H7 (cell line): ENCODE measurements at places on chromosomes 6 and 20.
A peak's percentile ranks its signal among the peaks of the same experiment; 100 is the strongest.

- DNase-seq = no peak
Measured at GRCh38 chr6:88890394-88890793, 73.0 kb downstream of the RNGTT start.

- no peak for DNase-seq
Measured at GRCh38 chr6:167094436-167094819, 28.5 kb upstream of the CCR6 start.

DNA sequence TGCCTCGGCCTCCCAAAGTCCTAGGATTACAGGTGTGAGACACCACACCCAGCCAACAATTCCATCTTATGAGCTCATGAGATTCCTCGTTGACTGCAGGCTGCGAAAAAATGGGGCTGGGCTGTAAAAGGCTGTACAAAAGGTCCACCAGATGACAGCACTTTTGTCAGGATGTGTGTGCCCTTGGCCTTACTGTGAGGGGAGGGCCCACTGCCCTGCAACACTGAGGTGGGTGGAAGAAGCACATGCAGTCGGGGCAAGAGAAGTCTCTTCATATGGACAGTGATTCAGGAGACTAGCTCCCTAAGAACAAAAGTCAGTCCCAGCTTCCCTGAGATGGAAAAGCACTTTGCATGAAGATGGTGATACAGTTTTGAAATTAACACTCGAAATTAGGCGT, 50.5 kb downstream of the KCTD20 start:
- DNase-seq = no peak

DNA sequence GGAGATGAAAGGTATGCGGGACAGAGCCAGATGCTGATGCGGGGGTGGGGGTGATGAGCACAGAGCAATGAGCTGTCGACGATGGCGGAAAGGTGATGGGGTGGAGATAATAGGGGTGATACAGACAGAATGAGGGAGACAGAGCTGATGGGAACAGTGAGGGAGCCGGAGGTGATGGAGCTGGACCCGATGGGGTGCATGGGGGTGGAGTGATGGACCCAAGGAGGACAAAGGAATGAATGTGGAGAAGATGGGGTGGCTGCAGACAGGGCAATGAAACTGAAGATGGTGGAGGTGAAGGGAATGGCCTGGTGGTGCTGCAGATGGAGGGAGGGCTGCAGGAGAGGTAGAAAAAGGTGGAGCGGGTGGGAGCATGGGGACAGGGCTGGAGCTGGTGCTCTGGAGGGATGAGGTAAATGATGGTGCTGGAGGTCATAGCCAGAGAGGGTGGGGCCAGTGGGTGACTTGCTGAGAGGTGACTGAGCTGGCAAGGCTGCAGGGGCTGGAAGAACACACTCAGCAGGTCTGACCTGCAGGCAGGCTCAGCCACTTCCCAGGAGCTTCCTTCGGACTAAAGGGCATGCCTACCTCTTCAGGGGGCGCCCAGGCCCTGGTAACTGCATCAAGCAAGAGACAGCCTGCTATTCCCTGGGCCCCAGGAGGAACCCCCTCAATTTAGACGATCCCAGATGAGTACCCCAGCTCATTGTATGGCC, 6.0 kb upstream of the FOXS1 start:
- no peak for DNase-seq

GRCh38 chr6:107491138-107491609, 1.3 kb downstream of the SOBP start:
- DNase-seq = peak; percentile 81

DNA sequence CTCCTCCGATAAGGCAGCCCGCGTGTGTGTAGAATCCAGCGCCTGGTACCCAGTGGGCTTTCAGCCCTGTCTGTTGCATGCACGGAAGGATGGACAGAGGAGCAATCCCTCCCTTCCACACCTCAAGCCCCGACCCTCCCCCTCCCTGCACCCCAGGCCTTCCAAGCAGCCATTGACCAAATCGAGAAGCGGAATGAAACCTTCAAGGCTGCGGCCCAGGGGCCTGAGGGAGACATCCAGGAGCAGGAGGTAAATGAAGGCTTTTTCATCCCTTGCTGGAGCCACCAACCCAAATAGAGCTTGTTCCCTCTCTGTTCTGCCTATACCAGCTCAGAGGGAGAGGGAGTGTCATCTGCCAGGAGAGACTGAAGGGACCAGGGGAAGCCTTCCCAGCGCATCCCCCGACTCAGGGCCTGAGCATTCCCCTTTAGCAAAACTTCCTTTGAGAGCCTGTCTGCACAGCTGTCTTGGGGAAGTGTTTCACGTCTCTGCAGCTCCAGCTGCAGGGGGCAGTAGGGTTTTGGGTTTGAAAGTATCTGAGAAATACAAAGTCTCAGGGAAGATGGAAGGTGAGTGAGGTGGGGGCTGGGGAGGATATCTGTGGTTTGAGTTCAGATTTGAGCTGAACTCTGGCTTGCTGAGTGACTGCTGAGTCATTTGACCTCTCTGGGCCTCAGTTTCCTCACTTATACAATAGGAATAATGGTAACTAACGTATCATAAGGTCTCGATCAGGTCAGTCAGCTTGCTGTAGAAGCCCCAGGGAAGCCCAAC, 16.1 kb downstream of the FGD2 start:
- peak; percentile 74 for DNase-seq
